Colonic mucosa (tissue), 4 donors: ENCODE measurements at places on chromosomes 11 and 22. TPM values are rescaled to one million over a fixed set of nuclear protein-coding genes. Genes with fewer than 3 reads are reported as not detected.

The SMDT1 gene
- total RNA-seq: 135 TPM

The MIAT gene
- total RNA-seq: 1.8 TPM

The RNF215 gene
- total RNA-seq: 5.8 TPM

The CRYBB3 gene
- 0.72 TPM for total RNA-seq
